ENCODE measurements at places on chromosomes 6 and 20.
A peak's percentile ranks its signal among the peaks of the same experiment; 100 is the strongest.

GRCh38 chr20:721876-722275, 46.3 kb upstream of the SCRT2 start:
- DNase-seq, result no peak

DNA sequence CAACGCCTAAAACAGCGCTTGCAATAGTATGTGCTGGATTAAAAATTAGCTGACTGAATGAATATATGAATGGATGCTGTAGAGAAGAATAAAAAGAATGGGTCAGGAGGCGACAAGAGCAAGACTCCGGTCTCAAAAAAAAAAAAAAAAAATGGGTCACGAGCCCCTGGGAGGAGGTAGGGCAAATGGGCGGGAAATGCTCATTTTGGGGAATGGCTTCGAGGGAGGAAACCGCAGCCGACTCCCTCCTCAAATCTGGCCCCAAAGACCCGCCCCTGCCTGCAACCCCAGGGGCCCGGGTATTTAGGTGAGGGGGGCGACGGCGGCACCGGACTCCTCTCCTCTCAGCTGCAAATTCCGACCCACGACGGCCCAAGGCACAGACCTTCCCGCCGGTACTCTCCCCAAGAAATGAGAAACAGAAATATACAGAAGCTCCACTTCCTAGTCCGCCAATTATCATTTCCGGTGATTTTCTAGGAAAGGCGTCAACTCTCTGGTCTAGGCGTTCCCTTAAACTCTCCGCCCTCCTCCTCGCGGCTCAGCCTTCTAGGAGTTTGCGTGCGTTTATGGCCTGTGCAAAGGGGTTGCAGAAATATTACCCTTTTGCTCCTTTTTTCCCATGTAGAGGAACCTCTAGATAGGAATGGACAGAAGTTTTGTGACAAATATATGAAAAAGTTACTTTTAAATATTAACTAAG, at the start of gene ZNF311:
Gene ZNF311 (minus strand): TSS at position 133 of the 703 bp plus-strand sequence. CDS start 1,361 bp downstream, outside the sequence.
- peak; percentile 27 for DNase-seq

DNA sequence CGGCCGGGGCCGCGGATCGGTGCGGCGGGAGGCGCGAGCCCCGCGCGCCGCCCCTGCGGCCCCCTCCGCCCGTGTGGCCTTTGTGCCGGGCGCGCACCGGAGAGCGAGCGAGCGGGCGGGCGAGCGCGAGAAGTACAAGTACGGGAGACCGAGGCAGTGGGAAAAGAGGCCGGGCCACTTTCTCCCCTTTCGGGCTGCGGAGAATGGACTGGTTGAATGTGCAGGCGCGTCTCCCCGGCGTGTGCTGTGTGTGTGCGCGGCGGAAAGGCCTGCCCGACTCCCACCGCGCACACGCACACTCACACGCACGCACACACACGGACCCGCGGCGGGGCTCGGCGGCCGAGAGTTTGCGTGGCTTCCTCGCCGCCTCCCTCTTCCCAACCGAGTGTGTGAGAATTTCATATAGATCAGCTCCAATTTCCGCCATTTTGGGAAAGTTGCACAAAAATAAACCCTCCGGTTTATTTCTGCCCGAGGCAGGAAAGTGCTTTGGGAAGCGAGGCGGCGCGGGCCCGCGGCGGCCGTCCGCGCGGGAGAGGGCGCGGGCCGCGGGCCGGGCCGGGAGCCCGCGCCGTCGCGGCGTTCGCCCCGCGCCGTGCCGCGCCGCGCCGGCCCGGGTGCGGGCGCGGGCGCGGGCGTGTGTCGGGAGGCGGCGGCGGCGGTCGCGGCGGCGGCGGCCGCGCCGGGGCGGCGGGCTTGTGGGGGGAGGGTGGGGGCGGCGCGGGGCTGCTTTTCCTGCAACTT, 1.1 kb downstream of the L3MBTL3 start:
- peak; percentile 5 for DNase-seq

DNA sequence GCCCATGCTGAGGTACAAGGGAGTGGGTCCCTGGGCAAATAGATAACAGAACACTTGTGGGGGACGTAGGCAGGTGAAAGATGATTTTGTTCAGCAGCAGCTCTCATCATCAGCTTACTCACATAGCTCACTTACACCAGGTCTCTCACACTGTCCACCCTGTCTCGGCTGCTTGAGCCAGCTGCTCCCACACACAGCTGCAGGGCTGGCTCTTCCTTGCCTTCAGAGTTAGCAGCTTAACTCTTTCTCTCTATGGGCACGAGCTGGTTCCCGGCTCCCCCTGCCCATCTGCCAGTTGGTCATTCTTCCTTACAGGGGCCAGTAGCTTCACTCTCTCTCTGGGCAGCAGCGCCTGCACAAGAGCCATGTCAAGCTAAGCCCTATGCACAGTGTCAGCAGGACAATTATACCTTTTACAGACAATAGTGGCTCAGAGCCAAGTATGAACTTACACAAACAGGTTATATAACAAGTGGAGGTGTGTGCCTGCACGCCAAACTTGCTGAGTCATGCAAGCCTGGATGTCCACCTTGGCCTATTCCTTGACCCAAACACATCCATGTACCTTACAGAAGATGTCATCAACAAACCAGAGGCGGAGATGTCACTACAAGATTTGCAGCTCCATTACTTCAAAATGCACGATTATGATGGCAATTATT, 18.7 kb downstream of the ZNF391 start:
- peak; percentile 3 for DNase-seq

GRCh38 chr6:47308552-47309290, 984 bp downstream of the TNFRSF21 start:
- DNase-seq, result peak; percentile 36

DNA sequence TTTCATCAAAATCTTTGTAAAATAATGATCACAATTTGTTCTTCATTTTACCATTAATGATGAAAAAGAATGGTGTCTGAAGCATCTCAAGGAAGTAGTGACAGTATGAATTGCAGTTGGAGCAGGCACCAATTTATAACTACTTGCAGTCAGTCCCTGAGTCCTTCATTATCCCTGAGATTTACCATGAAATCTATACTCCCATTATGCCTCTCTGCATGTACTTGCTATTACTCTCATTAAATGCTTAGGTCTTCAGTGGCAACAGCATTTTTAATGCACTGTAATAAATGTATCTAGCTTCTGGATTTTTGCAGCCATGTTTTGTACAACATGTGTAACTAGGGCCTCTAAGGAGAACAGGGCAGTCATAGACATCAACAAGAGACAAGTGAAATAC, 708.8 kb downstream of the EYS start:
- DNase-seq, result no peak

- DNase-seq, result no peak
Observed at GRCh38 chr6:88840796-88841539, 122.5 kb downstream of the RNGTT start.

- DNase-seq, result no peak
Observed at GRCh38 chr6:127205036-127205435, 61.6 kb upstream of the RNF146 start.

DNA sequence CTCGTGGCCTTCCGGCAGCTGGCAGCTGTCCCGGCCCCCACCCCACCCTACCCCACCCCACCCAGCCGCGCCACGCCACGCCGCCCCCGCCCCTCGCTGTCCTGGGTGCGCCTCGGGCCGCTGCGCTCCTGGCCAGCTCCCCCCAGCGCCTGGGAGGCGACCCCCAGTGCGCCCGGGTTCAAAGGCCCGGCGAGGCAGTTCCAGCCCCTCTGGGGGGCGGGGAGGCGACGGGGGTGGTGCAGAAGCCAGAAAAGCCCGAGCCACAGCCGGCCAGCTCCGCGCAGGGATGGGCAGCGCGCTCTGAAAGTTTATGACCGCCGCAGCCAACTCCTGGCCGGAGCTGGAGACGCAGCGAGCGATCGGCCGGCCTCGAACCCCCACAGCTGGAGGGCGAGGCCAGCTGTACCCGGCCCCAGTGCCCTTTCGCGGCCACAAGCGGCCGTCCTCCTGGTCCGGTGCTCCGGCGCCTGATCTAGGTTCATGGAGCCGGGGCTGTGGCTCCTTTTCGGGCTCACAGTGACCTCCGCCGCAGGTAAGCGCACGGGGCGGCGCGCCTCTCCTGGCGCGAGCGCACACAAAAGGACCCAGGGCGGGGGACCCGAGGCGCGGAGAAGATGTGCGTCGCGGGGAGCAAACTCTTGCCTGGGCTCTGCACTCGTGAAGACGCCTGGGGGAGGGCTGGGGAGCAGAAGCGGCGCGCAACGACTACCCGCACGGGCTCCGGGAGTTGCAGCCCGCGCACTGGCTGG, at the start of gene EDN3:
Gene EDN3 (plus strand): TSS at position 279 of the 749 bp plus-strand sequence. CDS start 202 bp downstream, at position 481.
- DNase-seq, result no peak

DNA sequence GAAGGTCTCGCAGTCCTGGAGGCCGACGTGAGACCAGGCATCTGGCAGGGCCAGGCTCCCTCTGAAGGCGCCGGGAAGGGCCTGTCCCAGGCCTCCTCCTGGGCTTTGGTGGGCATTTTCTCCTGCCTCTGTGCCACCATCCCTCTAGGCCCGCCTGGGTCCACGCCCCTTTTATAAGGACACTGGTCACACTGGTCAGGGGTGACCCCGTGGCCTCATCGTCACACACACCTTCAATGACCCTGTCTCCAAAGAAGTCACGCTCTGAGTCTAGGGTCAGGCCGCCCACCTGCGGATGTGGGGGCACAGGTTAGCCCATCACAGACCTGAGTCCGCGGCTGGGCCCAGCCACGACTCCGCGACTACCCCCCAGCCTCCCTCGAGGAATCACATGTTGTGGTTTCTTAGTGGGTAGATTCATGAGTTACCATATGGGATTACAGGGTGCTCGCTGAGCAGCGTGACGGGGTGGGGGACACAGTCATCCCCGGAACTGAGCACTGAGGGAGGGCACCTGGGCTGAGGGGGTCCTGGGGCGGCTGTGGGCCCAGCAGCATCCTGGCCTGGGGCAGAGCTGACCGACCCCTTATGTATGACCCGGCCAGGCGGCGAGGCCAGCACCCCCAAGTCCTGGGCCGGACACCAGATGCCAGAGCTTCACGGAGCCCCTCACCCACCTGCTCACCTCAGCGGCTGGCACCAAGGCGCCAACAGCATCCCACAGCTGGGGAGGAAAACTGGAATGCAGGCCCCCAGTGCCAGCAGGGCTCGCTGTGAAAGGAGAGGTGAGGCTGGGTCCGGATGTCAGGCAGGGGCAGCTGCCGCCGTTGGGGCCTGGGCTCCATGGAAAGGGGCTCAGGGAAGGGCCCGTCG, 115.9 kb downstream of the DLL1 start:
- no peak for DNase-seq

GRCh38 chr6:86937219-86938079, at the start of gene HTR1E:
HTR1E (plus strand) TSS chr6:86937528; CDS start chr6:87015335, 77,807 bp downstream.
- peak; percentile 72 for DNase-seq

DNA sequence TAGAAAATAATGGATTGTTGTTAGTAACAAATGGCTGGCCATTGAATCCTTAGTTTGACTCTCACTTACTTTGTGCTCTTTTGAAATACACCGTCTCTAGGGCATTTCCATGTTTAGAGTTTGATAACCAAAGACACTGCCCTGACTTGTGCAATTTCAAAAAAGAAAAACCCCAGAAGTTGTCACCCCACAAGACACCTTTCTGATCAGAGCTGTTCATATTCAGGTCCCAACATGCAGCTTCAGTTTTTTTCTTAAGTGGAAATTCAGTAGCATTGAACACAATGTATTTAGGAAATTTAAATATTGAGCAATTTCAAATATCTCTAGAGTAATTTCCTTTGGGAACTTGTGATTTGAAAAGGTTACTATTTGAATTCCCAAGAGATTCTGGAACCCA, 19.4 kb downstream of the CRYBG1 start:
- DNase-seq, result no peak

GRCh38 chr6:133184798-133185372, 56.3 kb upstream of the EYA4 start:
- DNase-seq, result peak; percentile 38

DNA sequence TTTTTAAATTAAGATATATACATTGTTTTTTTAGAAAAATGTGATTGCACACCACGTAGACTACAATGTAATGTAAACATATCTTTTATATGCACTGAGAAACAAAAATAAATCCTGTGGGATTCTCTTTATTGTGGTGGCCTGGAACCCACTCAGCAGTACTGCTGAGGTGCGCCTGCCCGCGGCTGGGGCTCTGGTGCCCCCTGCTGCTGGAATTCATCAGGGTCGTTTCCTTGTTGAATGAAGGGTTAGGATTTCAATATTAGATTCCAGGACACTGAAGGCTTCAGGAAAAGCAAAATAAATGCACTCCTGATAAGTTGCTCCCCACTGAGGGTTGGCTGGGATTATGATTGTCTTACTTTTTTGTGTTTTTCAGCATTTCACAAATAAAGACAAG, 175.8 kb upstream of the GGTLC1 start:
- peak; percentile 15 for DNase-seq

DNA sequence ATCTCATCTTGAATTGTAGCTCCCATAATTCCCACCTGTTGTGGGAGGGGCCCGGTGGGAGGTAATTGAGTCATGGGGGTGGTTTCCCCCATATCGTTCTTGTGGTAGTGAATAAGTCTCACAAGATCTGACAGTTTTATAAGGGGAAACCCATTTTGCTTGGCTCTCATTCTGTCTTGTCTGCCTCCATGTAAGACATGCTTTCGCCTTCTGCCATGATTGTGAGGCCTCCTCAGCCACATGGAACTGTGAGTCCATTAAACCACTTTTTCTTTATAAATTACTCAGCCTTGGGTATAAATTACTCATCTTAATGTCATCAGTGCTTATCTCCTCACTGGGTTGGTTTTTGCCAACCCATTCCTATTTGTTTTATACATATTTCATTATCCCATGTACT, 142.0 kb upstream of the GMDS start:
- no peak for DNase-seq

- DNase-seq, result no peak
Observed at GRCh38 chr20:47672886-47673670, 112.2 kb downstream of the SULF2 start.

- DNase-seq, result no peak
Observed at GRCh38 chr20:20430066-20430465, 62.2 kb downstream of the INSM1 start.

GRCh38 chr6:77511860-77512259, 48.6 kb upstream of the HTR1B start:
- no peak for DNase-seq

- no peak for DNase-seq
Observed at GRCh38 chr6:143878272-143878760, 14.0 kb downstream of the ZC2HC1B start.

DNA sequence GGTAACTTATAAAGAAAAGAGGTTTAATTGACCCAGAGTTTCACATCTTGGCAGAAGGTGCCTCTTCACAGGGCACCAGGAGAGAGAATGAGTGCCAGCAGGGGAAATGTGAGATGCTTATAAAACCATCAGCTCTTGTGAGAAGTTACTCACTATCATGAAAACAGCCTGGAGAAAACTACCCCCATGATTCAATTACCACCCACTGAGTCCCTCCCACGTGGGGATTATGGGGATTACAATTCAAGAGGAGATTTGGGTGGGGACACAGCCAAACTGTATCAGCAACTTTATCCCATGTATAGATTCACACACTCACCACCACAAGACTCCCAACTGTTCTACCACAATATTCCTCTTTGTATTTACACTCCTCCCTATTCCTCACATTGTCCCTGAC, 10.6 kb downstream of the PDSS2 start:
- no peak for DNase-seq

Measured in NCI-H2171 treated with DMSO at 0.1 percent for 48 hours (cell line).